ENCODE measurements at places on chromosomes 13 and 19. TPM values are rescaled to one million over a fixed set of nuclear protein-coding genes. Genes with fewer than 3 reads are reported as not detected.

DNA sequence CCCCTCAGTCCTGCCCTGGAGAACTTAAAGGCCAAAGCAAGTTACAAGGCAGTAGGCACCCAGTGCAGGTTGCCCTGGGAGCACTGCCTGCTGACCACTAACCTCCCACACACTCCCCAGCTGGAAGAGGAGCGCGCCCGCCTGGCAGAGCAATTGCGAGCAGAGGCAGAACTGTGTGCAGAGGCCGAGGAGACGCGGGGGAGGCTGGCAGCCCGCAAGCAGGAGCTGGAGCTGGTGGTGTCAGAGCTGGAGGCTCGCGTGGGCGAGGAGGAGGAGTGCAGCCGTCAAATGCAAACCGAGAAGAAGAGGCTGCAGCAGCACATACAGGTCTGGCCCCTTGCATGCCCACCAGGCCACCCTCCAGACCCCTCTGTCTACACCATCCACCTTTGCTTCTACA, 61.1 kb downstream of the KCNC3 start:
- no peak for DNase-seq

DNA sequence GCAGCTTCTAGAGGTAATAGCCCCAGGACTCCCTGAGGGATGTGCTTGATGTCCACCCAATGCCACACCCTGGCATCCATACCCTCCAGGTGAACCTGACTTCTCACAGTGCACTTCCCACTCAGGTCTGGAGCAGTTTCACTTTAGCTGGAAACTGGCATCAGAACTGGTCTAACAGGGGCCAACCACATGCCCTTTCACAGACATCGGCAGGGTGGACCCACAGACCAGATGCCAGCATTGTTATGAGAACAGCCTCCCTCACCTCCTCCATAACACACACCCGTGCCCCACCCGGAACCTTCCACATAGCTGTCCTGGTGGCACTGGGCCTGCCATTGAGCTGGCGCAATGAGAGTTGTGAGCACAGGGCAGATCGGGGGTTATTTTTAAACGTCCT, 77.4 kb upstream of the GPR12 start:
- no peak for DNase-seq

- no peak for DNase-seq
Observed at GRCh38 chr13:99955747-99956472, 15.7 kb downstream of the ZIC5 start.

Gene OR7C1
- total RNA-seq = not detected

Gene SMIM24
- not detected for total RNA-seq

Gene TYROBP
- not detected for total RNA-seq

Gene ICAM1
- 564 TPM for total RNA-seq

Gene F10
- total RNA-seq = not detected

Gene ERFL
- total RNA-seq = not detected

Data from glomerular endothelial cell (primary cell).